ENCODE measurements at places on chromosomes 4 and X.

GRCh38 chrX:129749069-129749468 is 10.3 kb downstream of the XPNPEP2 start:
- no peak for DNase-seq

- no peak for DNase-seq
Measured at GRCh38 chr4:147492306-147492705, 11.4 kb downstream of the EDNRA start.

DNA sequence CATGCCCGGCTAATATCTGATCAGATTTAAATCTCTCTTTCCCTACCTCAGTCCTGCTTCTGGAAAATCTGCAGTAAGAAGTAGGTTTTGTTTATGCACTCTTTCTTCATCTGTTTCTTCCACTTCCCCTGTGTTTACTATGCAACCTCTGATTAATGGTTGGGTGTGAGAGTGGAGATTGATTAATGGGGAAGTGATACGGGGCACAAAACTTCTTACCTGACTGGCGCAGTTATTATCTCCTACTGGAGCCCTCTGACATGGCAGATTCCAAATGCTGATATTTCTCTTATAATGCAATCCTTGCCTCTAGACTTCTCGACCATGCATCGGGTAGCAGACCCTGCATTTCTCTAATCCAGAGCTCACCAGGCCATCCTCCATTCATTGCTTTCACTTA is 60.2 kb upstream of the HPGD start:
- no peak for DNase-seq

DNA sequence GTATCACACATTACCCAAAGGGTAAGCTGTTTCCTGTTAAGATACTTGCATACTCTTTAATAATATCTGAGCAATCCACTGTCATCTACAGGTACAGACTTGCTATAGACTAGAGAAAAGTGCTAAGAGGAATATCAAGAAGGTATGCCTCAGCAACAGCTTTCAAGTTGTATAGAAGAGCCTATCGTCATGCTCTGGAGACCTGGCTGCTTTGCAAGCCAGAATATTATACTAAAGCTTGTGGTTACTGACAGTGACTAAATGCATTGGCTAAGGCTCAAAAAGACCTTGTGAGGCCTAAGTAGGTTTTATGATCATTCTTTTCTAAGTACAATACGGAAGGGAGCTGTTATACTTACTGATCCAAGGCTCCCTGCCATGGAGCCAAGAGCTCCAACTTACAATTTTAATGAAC is 11.3 kb downstream of the LAMP2 start:
- peak; percentile 44 for DNase-seq

- peak; percentile 13 for DNase-seq
Measured at GRCh38 chr4:3286335-3287175, 6.3 kb upstream of the RGS12 start.

- DNase-seq = no peak
Measured at GRCh38 chr4:11730545-11730944, 301.9 kb upstream of the HS3ST1 start.

DNA sequence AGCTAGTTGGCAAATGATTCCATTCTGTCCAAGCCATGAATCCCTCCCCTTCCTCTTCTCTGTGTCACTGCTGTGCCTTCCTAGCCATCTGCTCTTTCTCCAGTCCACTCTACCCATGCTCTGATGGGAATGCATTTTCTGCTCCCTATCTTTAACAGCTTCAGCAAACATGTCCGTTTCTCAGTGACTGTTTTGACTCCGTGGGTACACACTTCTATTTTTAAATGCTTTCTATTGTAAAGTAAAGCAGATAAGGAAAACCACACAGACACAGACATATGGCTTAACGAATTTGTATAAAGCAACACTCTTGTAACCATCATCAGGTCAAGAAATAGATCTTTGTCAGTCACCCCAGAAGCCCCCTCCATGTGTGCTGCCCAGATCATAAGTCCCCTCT is 72.4 kb upstream of the KLHL13 start:
- DNase-seq = no peak

GRCh38 chrX:121356850-121357171 is 309.4 kb downstream of the GLUD2 start:
- no peak for DNase-seq

GRCh38 chr4:13032936-13033335 is 451.2 kb downstream of the RAB28 start:
- DNase-seq = no peak

DNA sequence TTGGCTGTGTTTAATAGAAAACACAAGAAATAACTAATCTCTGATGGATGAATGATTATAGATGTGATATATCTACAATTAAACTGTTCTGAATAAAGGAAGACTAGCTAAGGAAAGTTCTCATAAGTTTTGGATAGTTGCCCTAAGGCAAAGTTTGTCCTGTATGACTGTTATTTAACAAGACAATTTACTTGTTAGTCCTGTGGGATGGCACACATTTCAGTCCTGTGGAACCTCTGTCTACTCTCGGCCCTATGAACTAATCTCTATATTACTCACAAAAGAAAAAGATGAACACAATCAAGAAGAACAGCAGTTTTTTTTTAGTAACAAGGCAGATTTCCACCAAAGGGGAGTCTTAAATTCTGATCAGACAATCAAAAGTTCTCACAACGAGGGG is 314.6 kb downstream of the CCSER1 start:
- no peak for DNase-seq

DNA sequence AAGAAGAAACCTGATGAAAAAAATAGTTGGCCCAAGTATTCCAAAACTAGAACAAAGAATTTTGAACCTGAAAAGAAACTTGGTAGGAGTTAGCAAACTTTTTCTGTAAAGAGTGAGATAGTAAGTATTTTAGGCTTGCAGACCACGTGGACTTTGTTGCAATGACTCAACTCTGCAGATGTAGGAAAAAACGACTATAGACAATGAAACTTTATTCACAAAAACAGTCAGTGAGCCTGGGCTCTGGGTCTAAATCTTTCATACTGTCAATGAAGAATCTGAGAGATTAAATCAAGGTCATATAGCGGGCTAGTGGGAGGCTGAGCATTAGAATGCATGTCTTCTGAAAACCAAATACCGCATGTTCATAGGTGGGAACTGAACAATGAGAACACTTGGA is 23.0 kb downstream of the SH3D19 start:
- no peak for DNase-seq

DNA sequence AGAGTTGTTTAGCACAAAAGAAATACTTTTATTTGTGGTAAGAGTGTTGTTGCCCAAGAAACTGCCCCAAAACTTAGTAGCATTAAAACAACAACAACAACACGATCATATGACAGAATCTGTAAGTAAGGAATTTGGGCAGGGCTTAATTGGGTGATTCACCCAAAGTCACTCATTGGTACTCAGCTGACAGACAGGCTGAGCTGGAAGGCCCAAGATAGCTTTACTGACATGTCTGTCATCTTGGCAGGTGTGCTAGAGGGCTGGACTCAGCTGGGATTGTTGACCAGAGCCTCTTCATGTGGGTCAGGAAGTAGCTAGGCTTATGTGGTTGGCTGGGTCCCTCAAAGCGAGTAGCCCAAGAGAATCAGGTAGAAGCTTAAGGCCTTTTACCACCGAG is 52.3 kb downstream of the KIAA0232 start:
- no peak for DNase-seq

All from CD4-positive, alpha-beta T cell treated with Interleukin-2 at 100 ng/mL for 4 hours (primary cell).